ENCODE measurements at places on chromosomes 7 and 10.

- DNase-seq: no peak
- H3K27me3 ChIP-seq: no peaks in the 10 kb centered on the region
- H3K4me1 ChIP-seq: peaks cover 31% of the 10 kb centered on the region
- peaks cover 7% of the 10 kb centered on the region for H3K36me3 ChIP-seq
- H3K27ac ChIP-seq: no peak overlapping the region
These were observed 429.7 kb downstream of the ARL4A start for GRCh38 chr7:13117103-13117502.

GRCh38 chr10:1422275-1422674 lies 315.1 kb downstream of the ADARB2 start:
- DNase-seq: no peak
- no peaks in the 10 kb centered on the region for H3K36me3 ChIP-seq
- no peak overlapping the region for H3K4me3 ChIP-seq
- no peak overlapping the region for H3K27ac ChIP-seq
- H3K4me1 ChIP-seq: peaks cover 9% of the 10 kb centered on the region

DNA sequence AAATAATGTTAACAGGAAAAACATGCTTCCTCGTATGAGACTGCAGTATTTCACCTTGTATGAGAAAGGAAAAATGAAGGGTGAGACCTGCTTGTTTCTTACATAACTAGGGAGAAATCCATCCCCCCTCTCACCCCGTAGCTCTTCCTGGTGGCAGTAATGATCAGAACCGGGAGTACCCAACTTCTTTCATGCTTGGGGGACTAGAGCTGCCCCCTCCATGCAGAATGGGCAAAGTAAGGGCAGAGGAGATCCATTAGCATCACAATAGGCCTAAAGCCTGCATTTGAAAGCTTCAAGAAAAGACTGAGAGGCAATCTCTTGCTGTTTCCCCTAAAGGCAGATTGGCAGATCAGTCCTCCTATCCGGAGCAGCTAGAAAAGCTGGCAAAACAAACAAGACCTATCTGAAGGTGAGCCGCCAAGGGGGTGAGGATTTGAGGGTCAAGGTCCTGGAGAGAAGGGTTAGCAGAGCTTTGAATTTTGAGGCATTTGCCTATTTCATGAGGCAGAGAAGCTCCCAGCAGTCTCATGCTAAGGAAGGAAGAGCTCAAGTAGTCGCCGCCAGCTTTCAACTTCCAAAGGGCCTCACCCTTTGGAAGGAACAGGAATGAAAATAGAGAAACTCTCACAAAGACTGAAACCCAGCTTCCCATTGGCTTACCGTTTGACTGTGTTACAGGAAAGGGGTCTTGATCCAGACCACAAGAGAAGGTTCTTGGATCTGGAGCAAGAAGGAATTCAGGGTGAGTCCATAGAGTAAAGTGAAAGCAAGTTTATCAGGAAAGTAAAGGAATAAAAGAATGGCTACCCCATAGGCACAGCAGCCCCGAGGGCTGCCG lies 36.2 kb downstream of the BAG3 start:
- no peak for DNase-seq
- H3K27ac ChIP-seq: peak overlapping the region; percentile 87
- no peaks in the 10 kb centered on the region for H3K27me3 ChIP-seq

- no peak overlapping the region for H3K4me3 ChIP-seq
- no peak overlapping the region for H3K27ac ChIP-seq
- DNase-seq: no peak
- no peaks in the 10 kb centered on the region for H3K27me3 ChIP-seq
These were observed 29.9 kb downstream of the FANK1 start for GRCh38 chr10:125926247-125926646.

DNA sequence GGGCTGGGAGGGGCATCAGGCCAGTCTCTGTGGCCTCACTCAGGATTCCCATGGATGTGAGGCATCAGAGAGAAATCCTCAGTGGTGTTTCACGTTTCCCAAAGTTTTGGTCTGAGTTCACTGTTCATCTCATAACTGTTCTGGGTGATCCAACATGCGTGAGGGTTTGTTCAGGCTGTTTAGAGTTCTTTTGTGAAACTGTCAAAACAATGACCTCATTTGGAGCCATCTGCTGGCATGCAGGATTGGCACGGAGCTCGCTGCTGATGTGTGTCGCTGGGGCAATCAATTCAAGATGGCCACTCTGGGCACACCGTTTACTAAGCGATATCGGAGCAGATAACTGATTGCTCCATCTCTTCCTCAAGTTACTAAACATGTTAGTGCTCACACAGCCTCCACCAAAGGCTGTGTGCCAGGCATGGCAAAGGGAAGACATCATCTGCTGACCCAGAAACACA lies 365.6 kb downstream of the WDR11 start:
- DNase-seq: no peak
- H3K27ac ChIP-seq: no peak overlapping the region
- H3K4me1 ChIP-seq: peaks cover 24% of the 10 kb centered on the region
- H3K27me3 ChIP-seq: no peaks in the 10 kb centered on the region
- H3K4me3 ChIP-seq: no peak overlapping the region
- no peaks in the 10 kb centered on the region for H3K36me3 ChIP-seq

- no peak for DNase-seq
- H3K27me3 ChIP-seq: peaks cover 30% of the 10 kb centered on the region
- no peak overlapping the region for H3K27ac ChIP-seq
- H3K4me1 ChIP-seq: peaks cover 27% of the 10 kb centered on the region
- no peaks in the 10 kb centered on the region for H3K36me3 ChIP-seq
These were observed 159.1 kb downstream of the CELF2 start for GRCh38 chr10:11176746-11177145.

DNA sequence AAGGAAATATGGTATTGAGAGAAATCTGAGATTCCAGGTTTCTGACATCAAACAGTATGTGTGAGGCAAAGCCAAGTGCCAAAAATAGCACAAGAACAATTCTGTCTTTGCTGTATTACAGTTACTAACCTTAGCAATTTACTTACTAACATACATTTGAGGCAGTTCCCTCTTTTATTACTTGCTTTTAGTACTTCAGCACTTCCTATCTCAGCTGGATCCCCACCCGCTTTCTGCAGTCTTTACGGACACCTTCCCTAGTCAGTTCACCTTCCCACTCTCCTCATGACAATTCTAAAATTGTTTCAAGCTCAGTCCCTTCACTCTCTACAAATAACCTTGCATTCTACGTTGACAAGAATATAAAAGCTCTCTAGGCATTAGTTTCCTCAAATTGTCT lies 79.2 kb downstream of the ELAPOR2 start:
- H3K27ac ChIP-seq: no peak overlapping the region
- peaks cover 12% of the 10 kb centered on the region for H3K4me1 ChIP-seq
- no peak overlapping the region for H3K4me3 ChIP-seq
- H3K27me3 ChIP-seq: no peaks in the 10 kb centered on the region
- DNase-seq: no peak

DNA sequence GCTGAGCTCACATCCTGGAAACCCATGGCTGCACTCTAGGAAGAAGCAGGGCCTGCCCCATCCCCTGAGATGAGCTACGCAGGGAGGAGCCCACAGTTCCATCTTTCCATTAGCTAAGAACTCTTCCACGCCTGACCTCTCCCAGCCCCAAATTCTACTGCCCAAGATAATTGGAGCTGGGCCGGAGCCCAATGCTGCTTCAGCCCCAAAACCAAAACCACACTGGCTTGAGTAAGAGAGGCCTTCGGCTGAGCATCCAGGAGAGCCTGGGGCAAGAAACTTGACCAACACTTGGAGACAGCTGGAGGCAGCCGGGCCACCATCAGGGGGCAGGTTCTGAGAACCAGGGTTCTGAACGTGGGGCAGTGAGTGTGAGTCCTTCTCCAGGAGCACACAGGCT lies 116.1 kb upstream of the ZMIZ1 start:
- H3K27me3 ChIP-seq: no peaks in the 10 kb centered on the region
- H3K4me3 ChIP-seq: no peak overlapping the region
- peaks cover 7% of the 10 kb centered on the region for H3K4me1 ChIP-seq
- no peak for DNase-seq
- H3K27ac ChIP-seq: no peak overlapping the region

DNA sequence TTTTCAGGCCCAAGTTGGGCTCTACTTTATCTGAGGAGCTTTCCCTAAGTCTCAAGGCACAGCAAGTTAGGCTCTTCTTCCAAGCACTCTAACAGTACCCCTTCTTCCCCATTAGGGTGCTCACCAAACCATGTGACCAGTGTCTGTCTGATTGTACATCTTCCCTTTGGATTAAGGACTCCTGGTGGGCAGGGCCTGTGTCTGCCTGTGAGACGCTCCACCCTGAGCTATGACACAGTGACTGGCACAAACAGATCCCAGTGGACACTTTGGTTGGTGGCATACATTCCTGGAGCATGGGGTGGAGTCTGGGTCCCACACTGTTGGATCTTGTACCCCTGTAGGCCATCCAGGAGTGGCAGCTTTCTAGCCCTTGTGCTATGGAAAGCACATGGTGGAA lies 23.8 kb downstream of the PLPP4 start:
- peaks cover 35% of the 10 kb centered on the region for H3K4me1 ChIP-seq
- H3K36me3 ChIP-seq: peaks cover 7% of the 10 kb centered on the region
- H3K27ac ChIP-seq: no peak overlapping the region
- no peak for DNase-seq

GRCh38 chr10:76070916-76071315 lies 639.5 kb downstream of the LRMDA start:
- peak overlapping the region; percentile 68 for H3K27ac ChIP-seq
- peaks cover 8% of the 10 kb centered on the region for H3K27me3 ChIP-seq
- H3K4me1 ChIP-seq: peaks cover 51% of the 10 kb centered on the region
- H3K36me3 ChIP-seq: peaks cover 8% of the 10 kb centered on the region
- no peak for DNase-seq
- H3K4me3 ChIP-seq: no peak overlapping the region

DNA sequence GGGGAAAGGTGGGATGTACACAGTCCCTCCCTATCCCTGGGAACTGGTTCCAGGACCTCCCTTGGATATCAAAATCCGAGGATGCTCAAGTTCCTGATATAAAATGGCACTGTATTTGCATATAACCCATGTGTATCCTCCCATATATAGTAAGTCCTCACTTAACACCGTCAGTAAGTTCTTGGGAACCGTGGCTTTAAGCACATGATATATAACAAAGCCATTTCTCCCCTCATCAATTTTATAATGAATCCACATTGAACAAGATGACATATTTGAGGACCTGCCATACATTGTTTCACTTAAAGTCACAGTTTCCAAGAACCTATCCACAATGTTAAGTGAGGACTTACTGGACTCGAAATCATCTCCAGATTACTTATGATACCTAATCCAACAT lies 5.4 kb downstream of the CRYGN start:
- H3K36me3 ChIP-seq: no peaks in the 10 kb centered on the region
- no peak overlapping the region for H3K4me3 ChIP-seq
- no peaks in the 10 kb centered on the region for H3K27me3 ChIP-seq
- no peak overlapping the region for H3K27ac ChIP-seq
- DNase-seq: no peak
- peaks cover 53% of the 10 kb centered on the region for H3K4me1 ChIP-seq

GRCh38 chr7:2182461-2182860 lies 50.3 kb downstream of the MAD1L1 start:
- H3K4me3 ChIP-seq: no peak overlapping the region
- H3K36me3 ChIP-seq: peaks cover 14% of the 10 kb centered on the region
- no peak for DNase-seq
- H3K27me3 ChIP-seq: no peaks in the 10 kb centered on the region
- peaks cover 4% of the 10 kb centered on the region for H3K4me1 ChIP-seq

- peaks cover 56% of the 10 kb centered on the region for H3K4me1 ChIP-seq
- H3K27me3 ChIP-seq: no peaks in the 10 kb centered on the region
- no peak for DNase-seq
- H3K36me3 ChIP-seq: no peaks in the 10 kb centered on the region
These were observed 37.2 kb downstream of the DLG5 start for GRCh38 chr10:77889277-77889903.

- no peaks in the 10 kb centered on the region for H3K4me1 ChIP-seq
- H3K36me3 ChIP-seq: no peaks in the 10 kb centered on the region
- peaks cover 13% of the 10 kb centered on the region for H3K27me3 ChIP-seq
- H3K4me3 ChIP-seq: no peak overlapping the region
- no peak for DNase-seq
These were observed 190.3 kb upstream of the GRM3 start for GRCh38 chr7:86453454-86453853.

GRCh38 chr7:33904681-33905388 lies 504 bp upstream of the BMPER start:
- peaks cover 74% of the 10 kb centered on the region for H3K27me3 ChIP-seq
- H3K27ac ChIP-seq: no peak overlapping the region
- H3K4me1 ChIP-seq: peaks cover 16% of the 10 kb centered on the region
- peak overlapping the region; percentile 79 for H3K4me3 ChIP-seq
- DNase-seq: peak; percentile 62

- no peaks in the 10 kb centered on the region for H3K27me3 ChIP-seq
- no peak overlapping the region for H3K27ac ChIP-seq
- no peak overlapping the region for H3K4me3 ChIP-seq
- DNase-seq: no peak
- peaks cover 25% of the 10 kb centered on the region for H3K4me1 ChIP-seq
These were observed 85.2 kb downstream of the SORBS1 start for GRCh38 chr10:95475827-95476468.

DNA sequence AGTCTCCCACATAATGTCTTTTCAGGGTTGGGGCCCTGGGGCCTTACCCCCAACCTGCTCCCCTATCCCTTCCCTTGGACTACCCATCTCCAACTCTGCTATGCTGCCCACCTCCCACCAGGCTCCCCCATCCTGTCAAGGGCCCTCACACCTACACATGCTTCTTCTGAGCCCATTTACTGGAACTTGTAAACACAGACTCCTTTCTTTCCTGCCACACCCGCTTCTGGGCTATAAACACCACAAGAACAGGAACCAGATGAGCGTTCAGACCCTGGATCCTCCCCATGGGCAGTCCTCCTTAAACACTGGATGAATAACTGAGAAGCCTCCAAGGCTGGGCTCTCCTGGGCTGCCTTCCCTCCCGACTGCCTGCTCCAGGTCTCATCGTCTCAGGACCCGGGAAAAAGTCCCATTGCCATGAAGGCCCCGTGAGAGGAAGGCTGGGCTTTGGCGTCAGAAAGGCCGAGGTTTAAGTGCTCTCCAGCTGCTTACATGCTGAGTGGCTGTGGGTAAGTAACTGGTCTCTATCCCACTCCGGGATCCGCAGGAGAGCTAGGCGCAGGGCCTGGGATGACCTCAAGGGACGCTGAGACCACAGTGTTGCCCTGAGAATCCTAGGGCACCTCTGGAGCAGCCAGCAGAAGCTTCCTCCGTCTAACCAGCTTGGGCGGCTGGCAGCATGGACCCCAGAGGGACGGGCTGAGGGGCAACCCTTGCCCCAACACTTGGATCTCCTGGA lies 15.6 kb upstream of the CRHR2 start:
- H3K27ac ChIP-seq: no peak overlapping the region
- no peaks in the 10 kb centered on the region for H3K36me3 ChIP-seq
- H3K27me3 ChIP-seq: peaks cover 7% of the 10 kb centered on the region
- H3K4me1 ChIP-seq: peaks cover 10% of the 10 kb centered on the region
- no peak for DNase-seq

DNA sequence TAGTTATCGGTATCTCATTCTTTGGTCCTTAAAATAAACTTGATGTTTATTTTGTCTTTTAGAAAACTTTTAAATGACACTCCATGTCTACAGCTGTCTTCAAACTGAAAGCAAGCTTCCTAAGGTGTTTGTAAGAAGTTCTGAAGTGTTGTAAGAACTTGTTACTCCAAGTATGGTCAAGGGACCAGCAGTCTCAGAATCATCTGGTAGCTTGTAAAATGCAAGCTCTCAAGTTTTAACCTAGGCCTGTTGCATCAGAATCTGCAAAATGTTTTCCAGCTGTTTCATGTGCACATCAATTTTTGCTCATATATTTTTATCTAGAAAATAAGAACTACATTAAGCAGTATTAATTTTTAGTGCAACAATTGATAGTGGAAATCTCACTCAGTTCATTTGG lies 104.1 kb downstream of the THSD7A start:
- DNase-seq: no peak
- no peak overlapping the region for H3K27ac ChIP-seq
- H3K36me3 ChIP-seq: no peaks in the 10 kb centered on the region

GRCh38 chr10:100504096-100504495 lies 15.6 kb downstream of the SEC31B start:
- peaks cover 22% of the 10 kb centered on the region for H3K4me1 ChIP-seq
- H3K4me3 ChIP-seq: no peak overlapping the region
- peaks cover 4% of the 10 kb centered on the region for H3K27me3 ChIP-seq
